Fibroblast of lung (primary cell): ENCODE measurements at places on chromosomes 3 and 15. TPM values are rescaled to one million over a fixed set of nuclear protein-coding genes. Genes with fewer than 3 reads are reported as not detected.

The FLNB gene
- total RNA-seq, result 51.6 and 81.7 TPM in 2 replicates

The TTC23 gene
- 25.7 and 30.4 TPM in 2 replicates for total RNA-seq

The SLC6A1 gene
- not detected in 2 replicates for total RNA-seq

The BSN gene
- under 0.01 TPM in 2 replicates for total RNA-seq

The LSAMP gene
- 4.8 and 9.0 TPM in 2 replicates for total RNA-seq

The SAMMSON gene
- under 0.01 TPM in 2 replicates for total RNA-seq

The CYP19A1 gene
- total RNA-seq, result 2.3 and 3.9 TPM in 2 replicates

The POU1F1 gene
- not detected in 2 replicates for total RNA-seq

The ARID3B gene
- total RNA-seq, result 0.99 and 1.0 TPM in 2 replicates

The GPR62 gene
- total RNA-seq, result under 0.01 TPM in 2 replicates

The UCN2 gene
- 0.26 and 0.66 TPM in 2 replicates for total RNA-seq

The SNTN gene
- total RNA-seq, result not detected in 2 replicates

The CSPG4 gene
- 26.5 and 109 TPM in 2 replicates for total RNA-seq

The B3GALNT1 gene
- total RNA-seq, result 13.1 and 15.9 TPM in 2 replicates

The TIMP4 gene
- total RNA-seq, result 9.8 and 12.6 TPM in 2 replicates

The CYP1A2 gene
- total RNA-seq, result not detected in 2 replicates

The ATP13A4 gene
- total RNA-seq, result under 0.01 and 0.33 TPM in 2 replicates

The SENP8 gene
- 2.6 and 3.0 TPM in 2 replicates for total RNA-seq

The CCR9 gene
- not detected in 2 replicates for total RNA-seq

The ACTL6A gene
- 41.9 and 48.6 TPM in 2 replicates for total RNA-seq

The ENTPD3 gene
- under 0.01 TPM in 1 of 2 replicates, not detected in the other for total RNA-seq

The NRG4 gene
- not detected in 2 replicates for total RNA-seq

The GPR176 gene
- 79.6 and 179 TPM in 2 replicates for total RNA-seq

The CLRN1 gene
- total RNA-seq, result not detected in 2 replicates

The RNF168 gene
- total RNA-seq, result 13.7 and 19.3 TPM in 2 replicates
